ENCODE measurements at places on chromosomes 13 and 19.

DNA sequence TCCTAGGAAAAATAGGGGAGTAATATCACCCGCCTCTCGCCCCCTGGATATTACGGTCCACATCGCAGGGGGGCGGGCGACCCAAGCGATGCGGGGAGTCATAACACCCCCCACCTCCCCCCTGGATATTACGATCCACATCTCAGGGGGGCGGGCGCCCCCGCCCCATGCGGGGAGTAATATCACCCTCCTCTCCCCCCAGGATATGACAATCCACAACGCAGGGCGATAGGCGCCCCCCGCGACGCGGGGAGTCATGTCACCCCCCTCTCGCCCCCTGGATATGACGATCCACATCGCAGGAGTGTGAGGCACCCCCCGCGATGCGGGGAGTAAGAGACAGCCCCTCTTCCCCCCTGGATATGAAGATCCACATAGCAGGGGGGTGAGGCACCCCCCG lies 684.4 kb upstream of the PCDH9 start:
- no peaks in the 10 kb centered on the region for H3K4me1 ChIP-seq
- no peak overlapping the region for H3K4me3 ChIP-seq
- no peaks in the 10 kb centered on the region for H3K27me3 ChIP-seq
- DNase-seq, result no peak
- no peaks in the 10 kb centered on the region for H3K36me3 ChIP-seq
- H3K27ac ChIP-seq, result no peak overlapping the region

DNA sequence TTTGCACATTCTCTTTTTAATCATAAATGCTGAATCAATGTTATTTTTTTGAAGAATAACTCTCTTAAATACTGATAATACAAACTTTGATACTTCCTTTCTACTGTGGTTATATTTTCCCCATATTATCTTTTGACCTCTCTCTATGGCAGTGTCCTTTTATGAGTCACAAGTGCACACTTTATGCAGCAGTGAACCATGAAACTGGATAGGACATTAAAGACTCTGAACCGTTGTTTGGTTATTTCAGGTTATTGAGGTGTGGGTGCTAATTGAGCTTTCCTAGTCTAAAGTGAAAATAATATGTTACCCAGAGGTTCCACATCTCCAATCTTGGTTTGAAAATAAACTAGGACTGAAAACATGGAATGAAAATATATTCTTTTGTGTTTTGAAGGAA lies 71.4 kb downstream of the DGKH start:
- no peaks in the 10 kb centered on the region for H3K36me3 ChIP-seq
- DNase-seq, result no peak
- H3K4me3 ChIP-seq, result no peak overlapping the region

- no peaks in the 10 kb centered on the region for H3K27me3 ChIP-seq
- H3K27ac ChIP-seq, result no peak overlapping the region
- H3K4me3 ChIP-seq, result no peak overlapping the region
- DNase-seq, result no peak
- no peaks in the 10 kb centered on the region for H3K4me1 ChIP-seq
Observed at GRCh38 chr19:27870293-27870692, 1342.7 kb downstream of the UQCRFS1 start.

DNA sequence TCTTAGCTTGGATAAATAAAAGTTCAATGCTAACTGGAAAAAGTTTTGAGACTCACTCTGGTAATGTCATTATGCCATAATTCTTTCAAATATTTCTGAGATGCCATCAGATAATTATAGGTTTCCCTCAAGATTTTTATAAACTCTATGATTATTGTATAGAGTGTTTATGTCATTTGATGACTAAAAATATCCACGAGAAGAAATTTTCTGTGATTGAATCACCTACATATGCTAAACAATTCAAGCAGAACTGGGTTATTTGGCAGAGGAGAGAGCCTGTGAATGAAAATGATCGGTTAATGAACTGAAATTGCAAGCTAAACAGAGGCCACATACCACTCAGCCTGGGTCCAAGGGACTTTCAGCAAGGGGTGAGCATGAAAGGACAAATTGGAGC lies 92.6 kb upstream of the TSC22D1 start:
- H3K4me1 ChIP-seq, result no peaks in the 10 kb centered on the region
- H3K36me3 ChIP-seq, result no peaks in the 10 kb centered on the region
- H3K4me3 ChIP-seq, result no peak overlapping the region

GRCh38 chr13:97333983-97334382 lies 100.0 kb upstream of the RAP2A start:
- no peak overlapping the region for H3K27ac ChIP-seq
- DNase-seq, result no peak
- H3K27me3 ChIP-seq, result no peaks in the 10 kb centered on the region
- no peaks in the 10 kb centered on the region for H3K36me3 ChIP-seq
- H3K4me3 ChIP-seq, result no peak overlapping the region
- H3K4me1 ChIP-seq, result peaks cover 25% of the 10 kb centered on the region

DNA sequence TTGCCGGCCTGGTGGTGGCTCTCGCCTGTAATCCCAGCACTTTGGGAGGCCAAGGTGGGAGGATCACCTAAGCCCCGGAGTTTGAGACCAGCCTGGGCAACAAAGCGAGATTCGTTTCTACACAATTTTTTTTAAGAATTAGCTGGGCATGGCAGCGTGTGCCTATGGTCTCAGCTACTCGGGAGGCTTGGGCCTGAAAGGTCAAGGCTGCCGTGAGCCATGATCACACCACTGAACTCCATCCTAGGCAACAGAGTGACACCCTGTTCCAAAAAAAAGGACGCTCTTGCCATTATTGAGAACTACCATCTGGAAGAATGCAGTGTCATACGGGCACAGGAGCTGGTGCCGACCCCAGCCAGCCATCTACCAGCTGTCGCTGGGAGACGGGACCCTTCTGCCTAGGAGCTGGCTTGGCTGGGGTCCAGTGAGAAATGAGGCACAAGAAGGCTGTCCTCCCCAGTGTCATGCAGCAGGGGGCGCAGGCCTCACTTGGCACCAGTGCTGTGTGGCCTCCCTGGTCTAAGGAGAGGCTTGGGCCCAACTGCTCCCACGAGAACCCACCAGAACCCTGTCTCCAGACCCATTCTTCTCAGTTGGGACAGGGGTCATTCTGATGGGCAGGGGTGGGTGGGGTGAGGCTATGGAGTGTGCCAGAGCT lies 12.2 kb upstream of the RELB start:
- H3K4me3 ChIP-seq, result no peak overlapping the region
- H3K27me3 ChIP-seq, result no peaks in the 10 kb centered on the region
- H3K4me1 ChIP-seq, result peaks cover 19% of the 10 kb centered on the region
- DNase-seq, result peak; percentile 42
- peaks cover 10% of the 10 kb centered on the region for H3K36me3 ChIP-seq

- peak; percentile 23 for DNase-seq
- peaks cover 7% of the 10 kb centered on the region for H3K27me3 ChIP-seq
- no peaks in the 10 kb centered on the region for H3K36me3 ChIP-seq
Observed at GRCh38 chr19:29260477-29261317, 47.7 kb upstream of the UQCRFS1 start.

DNA sequence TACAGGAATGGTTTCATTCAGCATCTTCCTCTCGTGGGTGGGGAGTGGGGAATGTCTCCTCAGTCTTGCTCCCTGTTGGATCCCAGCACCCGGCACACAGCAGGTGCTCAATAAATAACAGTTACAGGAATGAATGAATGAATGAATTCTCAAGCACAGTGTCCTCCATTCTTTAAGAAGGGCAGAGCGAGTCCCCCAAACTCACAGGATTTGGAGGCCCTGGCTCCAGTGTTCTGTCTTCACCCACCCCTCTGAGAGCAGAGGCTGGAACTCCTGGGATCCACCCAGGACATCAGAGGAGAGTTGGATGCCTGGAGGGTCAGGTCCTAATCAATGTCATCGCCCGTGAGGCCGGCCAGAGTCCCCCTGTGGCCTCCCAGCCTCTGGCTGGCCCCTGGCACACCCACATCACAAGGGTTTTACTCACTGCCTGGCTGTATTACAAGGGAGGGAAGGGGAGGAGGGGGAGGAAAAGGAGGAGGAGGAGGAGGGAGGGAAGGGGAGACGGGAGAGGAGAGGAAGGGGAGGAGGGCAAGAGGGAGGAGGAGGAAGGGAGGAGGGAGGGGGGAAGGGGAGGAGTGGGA lies 8.7 kb upstream of the CREB3L3 start:
- H3K27ac ChIP-seq, result no peak overlapping the region
- DNase-seq, result no peak
- H3K4me3 ChIP-seq, result no peak overlapping the region

DNA sequence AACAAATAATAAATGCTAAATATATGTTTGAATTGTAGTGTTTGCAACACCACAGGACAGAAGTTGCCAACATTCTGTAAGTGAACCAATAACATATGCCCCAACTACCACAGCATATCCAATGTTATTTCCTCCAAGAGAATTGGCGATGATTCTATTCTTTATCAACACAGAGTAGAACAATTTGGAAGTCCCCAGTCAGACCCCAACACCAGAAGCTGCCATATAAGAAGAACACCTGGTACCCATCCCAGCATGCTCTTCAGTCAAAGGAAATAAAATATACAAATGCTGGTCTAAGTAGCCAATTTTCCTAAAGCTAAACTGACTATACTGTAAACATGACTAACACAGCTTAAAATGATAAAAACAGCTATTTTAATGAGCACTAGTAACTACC lies 145.7 kb downstream of the KLF12 start:
- H3K36me3 ChIP-seq, result peaks cover 15% of the 10 kb centered on the region
- peaks cover 84% of the 10 kb centered on the region for H3K4me1 ChIP-seq

DNA sequence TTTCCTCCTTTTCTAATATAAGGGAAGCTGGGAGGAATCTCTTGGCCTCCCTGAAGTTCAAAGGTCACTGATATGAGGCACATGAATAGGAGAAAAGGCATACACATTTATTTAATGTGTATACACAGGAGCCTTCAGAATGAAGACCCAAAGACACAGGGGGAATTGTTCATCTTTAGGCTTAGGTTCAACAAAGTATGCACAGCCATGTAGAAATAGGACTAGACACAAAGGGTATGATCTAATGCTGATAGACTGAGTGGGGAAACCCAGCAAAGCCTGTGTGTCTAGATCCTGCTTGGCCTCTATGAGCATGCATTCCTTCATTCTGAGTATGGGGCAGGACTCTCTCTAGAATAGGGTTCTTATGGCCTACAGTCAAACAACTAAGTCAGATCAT lies 177.1 kb upstream of the RFC3 start:
- H3K27me3 ChIP-seq, result no peaks in the 10 kb centered on the region
- H3K36me3 ChIP-seq, result no peaks in the 10 kb centered on the region
- no peak overlapping the region for H3K4me3 ChIP-seq
- H3K27ac ChIP-seq, result no peak overlapping the region

GRCh38 chr13:25848812-25849745 lies 202.7 kb downstream of the SHISA2 start:
- no peak overlapping the region for H3K4me3 ChIP-seq
- peak overlapping the region; percentile 21 for H3K27ac ChIP-seq
- DNase-seq, result no peak
- peaks cover 31% of the 10 kb centered on the region for H3K4me1 ChIP-seq

DNA sequence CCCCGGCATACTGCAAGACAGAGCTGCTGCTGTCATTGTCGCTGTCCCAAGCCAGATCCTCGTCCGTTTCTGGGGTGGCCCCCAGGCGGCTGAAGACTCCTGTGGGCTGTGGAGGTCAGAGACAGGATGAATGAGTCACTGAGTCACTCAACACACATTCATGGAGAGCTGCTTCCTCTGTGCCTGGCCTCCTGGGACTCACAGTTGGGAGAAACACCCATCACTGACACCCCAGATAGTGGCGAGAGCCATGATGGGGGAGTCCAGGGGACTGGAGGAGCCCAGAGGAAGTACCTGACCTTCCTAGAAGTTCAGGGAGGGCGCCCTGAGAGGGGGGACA lies 26.0 kb downstream of the C19orf47 start:
- peaks cover 37% of the 10 kb centered on the region for H3K36me3 ChIP-seq
- H3K27ac ChIP-seq, result no peak overlapping the region
- no peaks in the 10 kb centered on the region for H3K4me1 ChIP-seq
- DNase-seq, result no peak

GRCh38 chr19:30978639-30979038 lies 370.6 kb downstream of the TSHZ3 start:
- H3K4me1 ChIP-seq, result no peaks in the 10 kb centered on the region
- no peak overlapping the region for H3K4me3 ChIP-seq
- H3K27me3 ChIP-seq, result peaks cover 5% of the 10 kb centered on the region
- H3K27ac ChIP-seq, result no peak overlapping the region
- no peak for DNase-seq
- no peaks in the 10 kb centered on the region for H3K36me3 ChIP-seq

DNA sequence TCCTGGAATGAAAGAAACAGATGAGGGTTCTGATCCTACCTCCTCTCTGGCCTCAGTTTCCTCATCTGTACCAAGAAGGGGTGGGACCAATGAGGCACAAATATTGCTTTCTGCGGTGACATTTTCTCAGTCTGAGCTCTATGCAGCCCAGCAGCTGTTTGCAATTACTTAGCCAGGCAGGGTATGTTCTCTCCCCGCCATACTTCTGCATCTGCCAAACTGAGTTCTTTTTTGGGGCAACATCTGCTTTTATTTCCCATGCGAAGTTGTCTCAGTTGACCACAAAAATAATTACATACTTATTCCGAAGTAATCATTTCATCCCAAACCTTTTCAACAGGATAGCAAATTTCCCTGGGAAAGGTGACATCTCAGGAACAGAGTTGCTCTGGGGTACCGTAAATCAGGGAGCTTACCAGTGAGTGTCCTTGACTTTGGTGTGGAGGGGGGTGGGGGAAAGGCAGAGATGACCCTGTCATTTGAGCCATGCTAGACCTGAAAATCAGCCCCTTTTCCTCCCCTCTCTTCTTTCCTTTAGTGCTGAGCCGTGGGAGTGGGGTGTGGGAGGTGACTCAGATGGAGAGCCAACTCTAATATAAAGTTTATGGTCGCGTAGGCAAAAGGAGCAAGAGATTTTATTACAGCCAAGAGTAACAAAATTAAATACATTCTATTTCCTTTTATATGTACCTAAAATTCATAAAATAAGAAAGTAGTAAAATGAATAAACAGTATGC lies 165.7 kb upstream of the KL start:
- H3K4me1 ChIP-seq, result no peaks in the 10 kb centered on the region
- DNase-seq, result no peak
- H3K4me3 ChIP-seq, result no peak overlapping the region
- H3K27ac ChIP-seq, result no peak overlapping the region
- no peaks in the 10 kb centered on the region for H3K36me3 ChIP-seq

DNA sequence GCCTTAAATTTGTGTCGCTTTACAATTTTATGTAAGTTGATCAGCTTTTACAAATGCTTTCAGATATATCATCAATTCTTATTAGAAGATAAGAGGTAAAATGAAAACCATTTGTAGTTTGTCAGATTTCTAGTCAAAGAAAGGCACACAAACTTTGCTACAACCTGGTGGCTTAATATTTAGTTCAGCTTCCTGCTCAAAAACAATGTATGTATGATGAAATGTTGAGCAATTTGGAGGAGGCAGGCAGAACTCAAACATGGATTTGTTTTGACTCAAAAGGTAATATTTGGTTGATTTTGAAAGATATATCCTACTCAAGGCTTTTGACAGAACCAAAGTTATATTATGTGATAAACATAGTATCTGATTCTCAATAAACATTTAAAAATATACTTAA lies 24.2 kb downstream of the NEK5 start:
- H3K4me3 ChIP-seq, result no peak overlapping the region
- no peak overlapping the region for H3K27ac ChIP-seq
- no peaks in the 10 kb centered on the region for H3K36me3 ChIP-seq
- no peak for DNase-seq
- no peaks in the 10 kb centered on the region for H3K4me1 ChIP-seq
